ENCODE measurements at places on chromosomes 3 and 15. TPM values are rescaled to one million over a fixed set of nuclear protein-coding genes. Genes with fewer than 3 reads are reported as not detected.

GRCh38 chr15:65962187-65962586, 92.9 kb downstream of the RAB11A start:
- no peaks in the 10 kb centered on the region for H3K27me3 ChIP-seq
- H3K4me3 ChIP-seq, result no peak overlapping the region
- H3K4me1 ChIP-seq, result no peaks in the 10 kb centered on the region
- no peaks in the 10 kb centered on the region for H3K36me3 ChIP-seq
- DNase-seq, result no peak

The CHRNB4 gene
- total RNA-seq, result 1.9 TPM

GRCh38 chr3:32557640-32558352, 12.9 kb downstream of the DYNC1LI1 start:
- no peaks in the 10 kb centered on the region for H3K4me1 ChIP-seq

GRCh38 chr3:153055779-153056178, 106.2 kb upstream of the RAP2B start:
- no peaks in the 10 kb centered on the region for H3K4me1 ChIP-seq
- DNase-seq, result no peak
- no peaks in the 10 kb centered on the region for H3K27me3 ChIP-seq
- no peak overlapping the region for H3K4me3 ChIP-seq

DNA sequence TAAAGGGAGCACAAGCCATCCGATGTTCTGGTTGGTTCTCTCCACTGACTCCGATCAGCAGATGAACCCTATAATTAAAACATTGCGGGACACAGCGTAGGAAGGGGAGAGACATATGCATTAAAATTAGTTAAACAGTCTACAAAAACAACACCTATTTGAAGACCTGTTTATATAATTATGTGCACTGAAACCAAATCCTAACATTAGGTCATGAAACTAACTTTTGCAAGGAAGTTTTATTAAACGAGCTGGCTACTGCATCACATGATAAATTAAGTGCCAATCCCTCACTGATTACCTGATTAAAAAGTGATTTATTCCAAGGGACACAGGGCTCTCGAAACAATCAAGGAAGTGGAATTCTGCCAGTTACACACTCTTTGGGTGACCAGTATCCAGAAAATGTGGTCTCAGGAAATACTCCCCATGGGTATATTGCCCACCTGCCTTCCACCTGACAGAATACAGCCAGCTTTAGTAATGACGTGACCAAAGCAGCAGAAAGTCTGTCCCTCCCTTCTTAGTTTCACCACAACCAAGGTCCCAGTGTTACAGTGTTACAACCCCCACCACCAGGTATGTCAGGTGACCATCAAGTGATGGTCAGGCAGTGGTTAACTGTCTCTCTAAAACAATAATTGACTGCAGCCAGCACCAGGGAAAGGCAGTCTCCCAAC, 69.5 kb downstream of the HERC1 start:
- H3K27ac ChIP-seq, result peak overlapping the region; percentile 81
- peak; percentile 32 for DNase-seq
- peaks cover 13% of the 10 kb centered on the region for H3K4me1 ChIP-seq
